Stimulated activated CD8-positive, alpha-beta memory T cell treated with anti-CD3 and anti-CD28 coated beads, Interleukin-4, amount 100 ng/mL, for 1 hour (primary cell): ENCODE measurements at places on chromosomes 5 and 9.

DNA sequence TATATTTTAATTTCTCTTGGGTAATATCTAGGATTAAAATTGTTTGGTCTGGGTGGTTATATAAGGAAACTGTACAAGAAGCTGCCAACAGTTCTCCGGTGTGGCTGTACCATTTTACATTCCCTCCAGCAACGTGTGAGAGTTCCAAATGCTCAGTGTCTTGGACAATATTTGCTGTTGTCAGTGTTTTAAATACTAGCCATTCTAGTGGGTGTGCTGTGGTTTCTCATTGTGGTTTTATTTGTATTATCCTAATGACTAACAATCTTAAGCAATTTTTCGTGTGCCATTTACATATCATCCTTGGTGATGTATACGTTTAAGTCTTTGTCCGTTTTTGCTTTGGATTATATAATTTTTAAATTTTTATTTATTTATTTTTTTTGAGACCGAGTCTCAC is 34.0 kb downstream of the TNFSF15 start:
- DNase-seq = no peak

DNA sequence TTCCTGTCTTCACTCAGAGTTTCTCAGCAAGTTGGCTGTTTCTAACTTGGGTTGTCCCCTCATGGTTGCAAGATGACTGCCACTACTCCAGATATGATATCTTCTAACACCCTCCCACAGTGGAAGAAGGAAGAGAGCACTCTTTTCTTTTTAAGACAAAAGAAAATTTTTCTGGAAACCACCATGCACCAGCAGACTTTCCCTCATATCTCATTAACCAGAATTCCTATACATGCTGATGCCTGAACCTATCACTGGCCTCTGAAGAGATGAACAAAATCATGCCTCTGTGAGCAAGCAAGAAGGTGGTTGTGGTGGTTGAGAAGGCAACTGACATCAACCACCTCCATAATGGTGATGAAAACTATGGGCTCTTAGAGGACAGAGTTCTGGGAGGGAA is 56.8 kb downstream of the FEM1C start:
- no peak for DNase-seq

- no peak for DNase-seq
Observed at GRCh38 chr9:34158362-34158869, 20.4 kb upstream of the UBAP1 start.

- DNase-seq = no peak
Observed at GRCh38 chr9:107588393-107588792, 98.8 kb upstream of the KLF4 start.

GRCh38 chr9:129509533-129509928 is 111.4 kb downstream of the C9orf50 start:
- DNase-seq = no peak

GRCh38 chr5:54548565-54548964 is 31.0 kb downstream of the SNX18 start:
- no peak for DNase-seq

GRCh38 chr9:132011896-132012295 is 67.8 kb downstream of the MED27 start:
- no peak for DNase-seq

- DNase-seq = no peak
Observed at GRCh38 chr9:109256336-109256735, 64.5 kb downstream of the EPB41L4B start.

GRCh38 chr5:138828556-138828955 is 46.6 kb downstream of the LRRTM2 start:
- DNase-seq = no peak

- no peak for DNase-seq
Observed at GRCh38 chr9:120235081-120235480, 344.9 kb downstream of the CDK5RAP2 start.

- DNase-seq = no peak
Observed at GRCh38 chr5:151233616-151234085, 9.8 kb upstream of the CCDC69 start.

GRCh38 chr5:135222771-135223170 is 176.3 kb downstream of the MACROH2A1 start:
- no peak for DNase-seq
